Left lung (tissue), 14 donors: ENCODE measurements at places on chromosomes 7 and 10. TPM values are rescaled to one million over a fixed set of nuclear protein-coding genes. Genes with fewer than 3 reads are reported as not detected.

GRCh38 chr7:22572937-22573336, 72.9 kb upstream of the STEAP1B start:
- H3K27ac ChIP-seq, result no peak overlapping the region
- DNase-seq, result no peak
- no peaks in the 10 kb centered on the region for H3K27me3 ChIP-seq
- H3K4me1 ChIP-seq, result peaks cover 78% of the 10 kb centered on the region
- H3K4me3 ChIP-seq, result no peak overlapping the region
- no peaks in the 10 kb centered on the region for H3K36me3 ChIP-seq

SYT15B gene
- 37.4 TPM for total RNA-seq

CPN1 gene
- total RNA-seq, result not detected

DNA sequence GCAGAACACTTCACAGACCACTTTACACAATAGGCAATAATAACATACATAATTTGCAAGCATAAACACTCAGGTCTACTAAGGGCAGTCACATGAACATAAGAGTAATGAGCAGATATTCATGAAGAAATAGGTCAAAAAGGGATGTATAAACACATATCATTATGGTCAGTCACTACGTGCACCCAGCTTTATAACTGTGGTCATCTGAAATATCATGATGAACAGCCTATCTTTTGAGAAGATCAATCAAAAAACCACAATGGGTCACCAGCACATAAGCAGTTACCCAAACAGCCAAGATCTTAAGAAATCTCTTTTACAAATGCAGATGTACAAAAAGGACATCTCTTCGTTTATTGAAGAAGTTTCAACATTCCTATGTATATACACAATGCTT, 35.5 kb upstream of the DRGX start:
- H3K36me3 ChIP-seq, result no peaks in the 10 kb centered on the region
- no peak for DNase-seq
- no peak overlapping the region for H3K4me3 ChIP-seq
- no peaks in the 10 kb centered on the region for H3K4me1 ChIP-seq
- no peak overlapping the region for H3K27ac ChIP-seq

DNA sequence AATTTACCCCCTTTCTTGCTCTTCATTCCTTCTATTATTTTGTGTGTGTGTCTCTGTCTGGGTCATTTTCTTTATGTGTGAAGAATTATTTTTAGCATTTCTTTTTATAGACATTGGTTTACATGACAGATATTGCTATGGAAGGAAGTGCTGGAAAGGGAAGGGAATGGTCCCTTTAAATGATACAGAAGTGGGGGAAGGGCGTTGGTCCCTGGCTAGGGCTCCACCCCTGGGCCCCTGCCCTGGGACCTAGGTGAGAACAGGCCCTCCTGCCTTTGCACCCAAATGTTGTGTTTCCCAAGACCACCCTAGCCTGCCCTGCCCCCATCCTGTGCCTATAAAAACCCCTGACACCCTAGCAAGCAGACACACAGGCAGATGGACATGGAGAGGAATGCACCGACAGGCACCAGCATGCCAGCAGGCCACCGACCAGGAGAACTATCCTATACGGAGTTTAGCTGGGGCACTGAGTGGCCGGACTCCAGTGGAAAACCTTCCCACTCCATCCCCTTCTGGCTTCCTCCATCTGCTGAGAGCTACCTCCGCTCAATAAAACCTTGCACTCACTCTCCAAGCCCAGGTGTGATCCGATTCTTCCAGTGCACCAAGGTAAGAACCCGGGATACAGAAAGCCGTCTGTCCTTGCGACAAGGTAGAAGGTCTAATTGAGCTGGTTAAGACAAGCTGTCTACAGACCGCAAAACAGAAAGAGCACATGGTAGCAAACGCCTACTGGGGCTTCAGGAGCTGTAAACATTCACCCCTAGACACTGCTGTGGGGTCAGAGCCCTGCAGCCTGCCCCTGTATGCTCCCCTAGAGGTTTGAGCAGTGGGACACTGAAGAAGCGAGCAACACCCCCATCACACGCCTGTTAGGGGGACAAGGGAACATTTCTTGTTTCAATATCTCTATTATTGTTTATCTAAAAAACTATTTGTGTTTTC, 515.7 kb downstream of the SORCS1 start:
- no peak for DNase-seq
- no peak overlapping the region for H3K4me3 ChIP-seq
- no peaks in the 10 kb centered on the region for H3K27me3 ChIP-seq
- no peak overlapping the region for H3K27ac ChIP-seq

GRCh38 chr7:120833546-120833945, 24.4 kb downstream of the TSPAN12 start:
- no peak overlapping the region for H3K4me3 ChIP-seq
- DNase-seq, result no peak
- H3K27me3 ChIP-seq, result no peaks in the 10 kb centered on the region
- H3K4me1 ChIP-seq, result no peaks in the 10 kb centered on the region
- H3K27ac ChIP-seq, result no peak overlapping the region

DNA sequence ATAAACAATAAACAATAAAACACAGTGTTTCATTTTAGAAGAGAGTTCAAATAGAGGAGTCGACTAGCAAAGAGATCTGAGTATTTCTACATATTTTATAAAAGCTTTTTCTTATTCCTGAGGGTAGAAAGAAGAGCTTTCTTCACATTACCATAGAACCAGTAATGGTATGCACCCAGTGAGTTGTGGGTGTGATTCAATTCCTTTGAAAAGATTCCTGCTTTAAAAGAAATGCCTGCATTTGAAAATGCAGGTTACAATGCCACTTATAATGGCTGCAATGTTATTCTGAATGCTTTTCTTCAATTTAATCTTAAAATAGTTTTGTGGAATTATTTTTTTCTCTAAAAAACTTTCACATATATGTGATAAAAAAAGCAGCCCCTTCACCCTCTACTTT, 178.1 kb downstream of the CDC14C start:
- no peaks in the 10 kb centered on the region for H3K4me1 ChIP-seq
- H3K27me3 ChIP-seq, result no peaks in the 10 kb centered on the region
- H3K27ac ChIP-seq, result no peak overlapping the region
- H3K4me3 ChIP-seq, result no peak overlapping the region

DNA sequence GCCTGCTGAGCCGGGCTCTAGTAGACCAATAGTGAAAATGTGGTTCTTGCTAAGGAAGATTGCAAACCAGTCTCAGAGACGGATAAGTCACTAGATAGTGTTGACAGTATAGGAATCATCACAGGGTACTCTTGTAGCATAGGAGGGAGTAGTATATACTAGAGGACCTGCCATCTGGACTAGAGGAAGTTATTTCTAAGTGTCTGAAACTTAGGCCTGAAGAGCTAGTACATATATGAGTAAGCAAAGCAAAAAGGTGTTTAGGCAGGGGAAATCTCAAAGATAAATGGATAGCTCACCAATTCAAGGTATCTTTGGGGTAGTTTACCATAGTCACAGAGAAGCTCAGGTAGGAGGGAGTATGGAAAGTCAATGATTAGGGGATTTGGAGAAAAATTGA, 428.1 kb downstream of the CNTNAP2 start:
- DNase-seq, result no peak
- no peaks in the 10 kb centered on the region for H3K27me3 ChIP-seq
- H3K36me3 ChIP-seq, result no peaks in the 10 kb centered on the region
- H3K4me1 ChIP-seq, result no peaks in the 10 kb centered on the region
- H3K27ac ChIP-seq, result no peak overlapping the region

DNA sequence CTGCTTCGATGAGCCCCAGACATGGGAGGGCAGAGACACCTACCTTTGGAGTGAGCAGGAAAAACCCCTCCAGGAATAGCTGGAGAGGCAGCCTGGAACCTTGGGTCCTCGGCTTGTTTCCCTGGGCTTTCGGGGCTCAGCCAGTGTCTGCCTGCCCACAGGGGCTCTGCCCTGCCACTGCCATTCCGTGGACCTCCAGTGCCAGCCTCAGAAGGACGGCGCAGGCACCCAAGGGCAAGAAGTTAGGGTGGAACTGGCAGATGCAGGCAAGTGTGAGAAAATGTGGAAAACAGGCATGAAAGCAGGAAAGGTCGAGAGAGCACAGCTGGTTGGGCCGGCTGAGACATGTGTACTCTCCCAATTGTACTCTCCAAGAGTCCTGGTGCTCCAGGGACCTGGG, 281.5 kb downstream of the GRID1 start:
- H3K4me1 ChIP-seq, result no peaks in the 10 kb centered on the region
- H3K4me3 ChIP-seq, result no peak overlapping the region
- no peak for DNase-seq
- H3K27me3 ChIP-seq, result no peaks in the 10 kb centered on the region

- H3K36me3 ChIP-seq, result no peaks in the 10 kb centered on the region
- DNase-seq, result no peak
- H3K4me1 ChIP-seq, result no peaks in the 10 kb centered on the region
- no peak overlapping the region for H3K4me3 ChIP-seq
- H3K27me3 ChIP-seq, result no peaks in the 10 kb centered on the region
These were observed 94.3 kb downstream of the THSD7A start for GRCh38 chr7:11737723-11738122.

- no peaks in the 10 kb centered on the region for H3K27me3 ChIP-seq
- H3K4me1 ChIP-seq, result peaks cover 3% of the 10 kb centered on the region
- no peak overlapping the region for H3K27ac ChIP-seq
- no peak for DNase-seq
These were observed 96.8 kb upstream of the JAZF1 start for GRCh38 chr7:28277364-28277763.

- no peaks in the 10 kb centered on the region for H3K36me3 ChIP-seq
- no peaks in the 10 kb centered on the region for H3K27me3 ChIP-seq
- no peaks in the 10 kb centered on the region for H3K4me1 ChIP-seq
- H3K4me3 ChIP-seq, result no peak overlapping the region
- no peak overlapping the region for H3K27ac ChIP-seq
These were observed 5.3 kb downstream of the LAMB4 start for GRCh38 chr7:108124820-108125219.
